GM23338 (cell line): ENCODE measurements at places on chromosomes 6 and 20. TPM values are rescaled to one million over a fixed set of nuclear protein-coding genes. Genes with fewer than 3 reads are reported as not detected.

Gene EEF1A1
- 12,342 and 13,362 TPM in 2 replicates for total RNA-seq

Gene HLA-DRB1
- total RNA-seq: 0.38 and 0.74 TPM in 2 replicates

Gene EFCAB8
- total RNA-seq: 0.35 TPM in 1 of 2 replicates, not detected in the other

Gene FAM184A
- total RNA-seq: 8.3 and 18.6 TPM in 2 replicates
